NCI-H1417 (cell line): ENCODE measurements at places on chromosomes 5 and 9.

DNA sequence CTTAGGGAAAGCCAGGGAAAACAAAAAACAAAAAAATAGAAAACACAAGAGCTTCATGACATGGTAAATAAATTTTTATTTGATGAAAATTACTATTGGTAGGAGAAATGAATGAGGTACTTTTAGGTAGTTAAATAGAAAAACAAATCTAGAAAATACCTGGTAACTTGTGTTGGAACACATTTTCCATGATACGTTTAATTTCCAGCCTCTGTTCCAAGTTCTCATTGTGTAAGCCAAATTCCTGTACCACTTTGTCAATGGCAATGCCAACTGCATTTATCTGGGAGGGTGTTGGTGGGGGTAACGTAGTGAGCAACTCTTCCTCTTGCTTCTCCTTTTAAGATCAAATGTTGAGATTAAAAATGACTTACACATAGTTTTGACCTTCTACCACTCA is 9.4 kb downstream of the TUT7 start:
- no peak for DNase-seq

DNA sequence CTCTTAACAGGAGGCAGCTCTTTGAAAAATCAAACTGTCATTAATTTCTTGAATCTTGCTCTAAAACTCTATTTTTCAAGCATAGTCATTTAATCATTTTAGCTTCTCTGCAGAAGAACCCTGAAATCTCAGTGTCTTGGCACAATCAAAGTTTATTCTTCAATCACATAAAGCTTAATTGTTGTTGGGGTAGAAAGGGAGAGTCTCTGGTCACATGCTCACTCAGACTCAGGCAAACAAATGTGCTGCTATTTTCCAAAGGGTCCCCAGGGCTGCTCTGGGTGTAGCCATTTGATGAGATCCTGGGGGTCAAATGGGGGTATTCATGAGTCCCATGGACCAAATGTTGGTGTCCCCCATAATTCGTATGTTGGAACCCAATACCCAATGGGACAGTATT is 114.8 kb downstream of the MSX2 start:
- no peak for DNase-seq

DNA sequence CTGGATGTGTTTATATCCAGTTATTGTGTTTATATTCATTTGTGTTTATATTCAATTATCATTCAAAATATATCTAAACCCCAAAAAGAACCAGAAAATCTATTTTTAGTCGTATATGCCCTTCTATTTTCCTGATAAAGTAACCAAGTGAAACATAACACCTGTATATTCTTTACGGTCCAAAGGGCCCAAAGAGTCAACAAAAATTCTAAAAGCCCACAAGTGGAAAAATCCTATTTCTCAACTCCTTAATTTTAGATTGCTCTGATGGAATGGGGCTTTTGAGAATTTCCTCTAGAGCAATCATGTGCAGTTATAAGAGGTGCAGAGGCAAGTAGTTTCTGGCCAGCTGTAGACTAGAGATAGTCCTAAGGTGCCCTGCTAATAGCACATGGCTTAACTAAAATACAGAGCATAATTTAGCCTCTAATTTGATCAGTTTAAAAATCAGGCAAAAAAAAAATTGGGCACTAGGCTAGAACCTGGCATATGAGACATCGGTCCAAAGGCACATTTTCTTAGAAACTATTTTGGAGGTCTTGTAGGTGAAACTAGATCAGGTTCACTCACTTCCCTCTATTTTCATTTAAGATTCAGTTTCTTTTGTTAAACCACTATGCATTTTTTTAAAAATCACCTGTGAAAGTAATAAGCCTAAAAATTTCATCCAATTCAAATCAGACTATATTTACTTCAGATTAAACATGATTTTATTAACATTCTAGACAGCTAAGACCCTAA is 256.0 kb downstream of the FBXL17 start:
- DNase-seq: no peak

GRCh38 chr9:127785933-127786772 is at the start of gene CDK9:
TSS of gene CDK9 (plus strand) at chr9:127786034. CDS start at chr9:127786149, 115 bp downstream.
- peak; percentile 94 for DNase-seq

- peak; percentile 16 for DNase-seq
These were observed 154.1 kb downstream of the LRRC70 start for GRCh38 chr5:62732677-62733121.

DNA sequence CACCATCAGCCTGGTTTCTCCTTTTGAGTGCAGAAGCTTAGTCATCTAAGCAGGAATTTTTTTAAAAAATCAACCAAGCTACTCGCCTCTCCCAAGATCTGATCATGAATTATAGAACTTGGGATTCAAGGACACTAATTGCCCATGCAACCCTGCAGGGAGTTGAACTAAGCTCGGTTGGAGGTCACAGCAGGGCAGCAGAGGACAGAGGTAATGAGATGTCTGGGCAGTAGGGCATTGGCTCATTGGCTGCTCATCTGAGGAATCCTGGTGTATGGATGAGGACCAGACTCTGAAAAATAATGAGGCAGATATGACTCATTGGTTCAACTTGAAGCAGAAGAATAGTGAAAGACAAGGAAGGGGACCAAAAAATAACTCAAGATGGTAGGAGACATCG is 111.8 kb upstream of the TLE1 start:
- peak; percentile 80 for DNase-seq

- DNase-seq: peak; percentile 36
These were observed 78.0 kb downstream of the GNAQ start for GRCh38 chr9:77953590-77953989.

GRCh38 chr9:70100362-70100761 is 56.7 kb downstream of the MAMDC2 start:
- DNase-seq: no peak

GRCh38 chr5:124154714-124155113 is 591.7 kb downstream of the ZNF608 start:
- no peak for DNase-seq
